ENCODE measurements at places on chromosomes 6 and 20.

- DNase-seq, result no peak
These were observed 968.7 kb upstream of the ADGRB3 start for GRCh38 chr6:67666177-67666964.

GRCh38 chr6:44339763-44340625, 2.5 kb upstream of the SPATS1 start:
- DNase-seq, result no peak

DNA sequence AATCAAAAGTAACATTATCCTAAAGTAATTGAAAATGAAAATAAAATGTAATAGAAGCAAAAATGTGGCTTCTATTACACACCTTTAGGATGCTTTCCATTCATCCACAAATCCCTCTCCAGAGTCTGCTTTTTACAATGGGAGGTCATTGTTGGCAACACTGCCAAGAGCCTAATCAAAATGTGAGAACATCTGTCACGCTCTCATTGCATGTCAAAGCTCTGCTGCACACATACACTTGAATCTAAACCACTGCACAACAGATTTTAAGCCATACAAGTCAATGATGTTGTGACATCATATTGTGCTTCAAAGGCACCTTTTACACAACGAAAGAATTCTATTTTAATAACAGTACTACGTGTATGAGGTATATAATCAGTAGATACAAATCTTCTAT, 82.1 kb downstream of the PREP start:
- no peak for DNase-seq

DNA sequence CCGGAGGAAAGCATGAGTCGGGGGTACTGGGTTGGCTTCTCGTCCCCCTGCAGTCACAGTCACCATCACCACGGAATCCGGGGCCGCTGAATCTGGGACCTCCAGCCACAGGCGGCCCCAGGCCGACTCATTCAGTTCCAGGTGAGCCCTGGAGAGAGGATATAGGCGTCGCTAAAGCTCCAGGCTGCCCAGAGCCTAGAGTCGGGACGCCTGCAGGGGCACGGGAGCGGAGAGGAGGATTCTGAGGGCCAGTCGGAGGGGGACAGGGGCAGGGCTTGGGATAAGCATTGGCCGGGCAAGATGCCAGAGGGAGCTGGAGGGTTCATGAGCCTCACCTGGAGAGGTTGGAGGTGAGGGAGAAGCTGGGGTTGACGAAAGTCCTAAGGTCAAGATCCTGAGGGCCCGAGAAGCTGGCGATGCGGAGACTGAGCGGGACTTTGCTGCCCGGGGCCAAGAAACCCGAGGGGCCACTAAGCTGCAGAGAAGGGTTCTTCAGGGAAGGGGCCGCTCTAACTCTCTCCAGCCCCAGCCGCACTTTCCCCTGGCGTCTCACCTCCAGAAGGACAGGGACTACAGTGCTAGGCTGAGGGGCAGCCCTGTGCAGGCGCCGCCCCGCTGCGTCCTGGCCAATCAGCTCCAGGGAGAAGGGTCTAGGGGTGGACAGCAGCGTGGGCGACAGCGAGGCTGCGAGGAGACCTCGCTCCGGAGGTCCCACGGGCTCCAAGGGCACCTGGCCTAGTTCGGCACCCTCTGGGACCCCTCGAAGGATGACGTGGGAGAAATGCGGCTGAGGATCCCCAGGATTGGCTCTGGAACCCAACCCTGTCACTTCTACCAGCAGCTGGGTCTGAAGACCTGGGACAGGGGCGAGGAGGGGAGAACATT, 3.7 kb downstream of the SAPCD1 start:
- no peak for DNase-seq

DNA sequence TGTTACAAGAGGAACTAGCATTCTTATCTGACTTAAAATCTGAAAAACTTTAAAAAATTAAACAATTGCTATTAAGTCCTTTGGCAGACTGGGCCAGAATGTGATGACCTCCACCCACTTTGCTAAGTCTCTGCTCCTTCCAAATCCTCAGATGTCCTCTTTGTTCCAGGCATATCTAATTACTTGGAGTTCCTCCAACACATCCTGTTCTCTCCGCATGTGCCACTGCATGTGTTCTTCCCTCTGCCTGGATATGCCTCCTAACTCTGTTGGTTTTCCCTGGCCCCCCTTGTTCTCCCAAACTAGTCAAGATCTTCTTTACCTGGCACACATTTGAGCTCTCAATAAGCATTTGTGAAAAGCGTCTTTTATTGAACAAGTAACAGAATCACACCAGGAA, 23.1 kb downstream of the ELOVL2 start:
- DNase-seq, result no peak

GRCh38 chr20:49115564-49115963, 69.5 kb downstream of the CSE1L start:
- no peak for DNase-seq

- no peak for DNase-seq
These were observed 183.0 kb upstream of the TAB2 start for GRCh38 chr6:149134511-149134933.

GRCh38 chr20:19099596-19100545, 112.6 kb upstream of the SLC24A3 start:
- DNase-seq, result no peak

DNA sequence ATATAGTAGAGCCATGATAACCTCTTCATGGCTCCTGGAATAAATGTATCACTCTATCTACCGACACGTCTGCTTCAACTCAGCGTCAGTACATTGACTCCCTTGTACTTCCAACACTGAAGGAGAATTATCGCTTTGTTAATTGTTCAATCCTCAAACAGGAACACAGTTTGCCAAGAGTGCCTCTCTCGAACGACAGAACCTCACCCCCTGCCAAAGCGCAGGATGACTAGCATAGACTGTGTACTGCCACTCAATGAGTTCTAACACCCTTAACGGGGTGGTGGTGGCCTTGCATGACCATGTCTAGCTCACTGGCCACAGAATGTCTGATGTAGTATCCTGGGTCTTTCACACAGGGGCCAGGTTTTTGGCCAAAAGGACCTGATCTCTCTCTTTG, 81.4 kb upstream of the HEY2 start:
- DNase-seq, result no peak

GRCh38 chr20:62439218-62439617, 11.9 kb upstream of the RBBP8NL start:
- DNase-seq, result no peak

- no peak for DNase-seq
These were observed 144.0 kb downstream of the PRL start for GRCh38 chr6:22152841-22153240.

DNA sequence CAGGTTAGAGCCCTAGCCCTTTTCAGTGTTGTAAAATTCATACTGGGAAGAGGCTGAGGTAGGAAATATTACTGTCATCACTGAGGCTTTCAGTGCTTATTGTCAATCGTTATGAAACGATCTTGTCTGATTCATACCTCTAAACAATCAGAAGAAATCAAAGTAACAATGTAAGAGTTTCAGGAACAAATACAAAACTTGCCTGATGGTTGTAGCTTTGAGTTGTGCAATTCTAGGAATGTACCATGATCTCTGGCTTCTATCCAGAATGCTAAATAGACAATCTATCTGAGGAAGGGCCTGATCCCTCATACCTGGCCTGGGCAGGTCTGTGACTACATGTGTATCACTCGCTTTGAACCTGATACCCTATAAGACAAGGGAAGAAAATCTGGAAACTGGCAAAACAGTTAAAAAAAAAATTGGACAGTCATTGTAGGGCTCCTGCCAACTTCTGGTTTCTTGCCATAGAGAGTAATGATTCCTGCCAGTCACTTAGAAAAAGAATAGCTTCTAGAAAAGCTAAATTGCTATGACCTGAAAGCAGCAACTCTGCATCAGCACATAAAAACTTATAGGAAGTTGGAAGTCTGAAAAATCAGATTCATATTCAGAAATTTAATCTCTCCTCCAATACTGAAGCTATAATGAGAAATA, 234.7 kb downstream of the BTBD9 start:
- no peak for DNase-seq

DNA sequence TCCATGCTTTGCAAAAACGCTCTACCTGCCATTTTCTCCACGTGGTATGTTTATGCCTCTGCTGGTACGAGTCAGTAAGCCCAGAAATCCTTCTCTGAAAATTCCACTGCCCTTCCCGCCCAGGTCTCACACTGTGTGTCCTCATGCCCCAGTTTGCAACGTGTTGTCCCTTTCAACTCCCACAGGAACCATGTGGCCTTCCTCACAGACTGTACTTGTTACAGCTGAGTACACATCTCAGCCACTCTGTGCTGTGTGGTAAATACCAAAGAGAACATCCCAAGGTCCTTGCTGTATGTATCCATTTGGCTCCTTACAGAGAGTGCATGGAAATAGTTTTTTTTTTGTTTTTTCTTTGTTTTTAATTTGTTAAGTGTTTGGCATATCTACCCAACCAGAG, 56.9 kb downstream of the RTN4IP1 start:
- DNase-seq, result no peak

DNA sequence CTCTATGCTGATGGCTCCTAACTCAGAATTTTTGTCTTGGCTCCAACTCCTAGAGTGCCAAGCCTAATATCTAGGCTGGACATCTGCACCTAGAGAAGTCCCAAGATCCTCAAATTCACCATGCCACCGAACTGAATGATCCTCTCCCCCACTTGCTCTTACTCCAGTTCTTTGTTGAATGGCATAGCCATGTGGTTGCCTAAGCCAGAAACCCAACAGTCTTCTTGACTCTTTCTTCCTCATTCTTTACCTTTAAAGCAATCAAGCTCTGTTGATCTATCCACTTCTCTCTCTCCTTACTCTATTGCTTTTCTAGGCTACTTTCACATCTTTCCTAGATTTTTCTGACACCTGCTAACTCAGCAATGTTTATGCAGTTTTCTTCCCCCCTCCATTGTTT, 126.5 kb upstream of the FOXO3 start:
- no peak for DNase-seq

DNA sequence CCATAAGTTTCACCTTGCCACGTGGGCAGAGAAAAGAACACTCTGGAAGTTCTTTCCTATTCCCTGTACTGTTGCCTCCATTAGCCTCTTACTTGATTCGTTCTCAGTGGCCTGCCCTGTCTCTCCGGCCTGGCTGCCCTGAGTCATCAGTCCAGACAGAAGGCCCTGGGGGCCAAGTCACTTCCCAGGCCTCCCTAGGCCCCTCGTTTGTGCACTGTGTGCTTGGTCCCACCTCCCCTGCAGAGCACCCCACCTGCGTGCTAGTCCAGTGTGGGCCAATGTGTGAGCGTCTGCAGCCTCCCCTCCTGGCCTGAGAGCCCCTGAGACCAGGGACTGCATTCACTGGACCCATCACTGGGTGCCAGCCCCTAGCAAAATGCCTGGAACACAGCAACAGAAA, 191.2 kb upstream of the RREB1 start:
- DNase-seq, result no peak

- DNase-seq, result no peak
These were observed 5.6 kb upstream of the CFB start for GRCh38 chr6:31940256-31940664.

GRCh38 chr20:43825051-43825402, 89.6 kb upstream of the TOX2 start:
- DNase-seq, result no peak

- DNase-seq, result no peak
These were observed 202.0 kb downstream of the WDR27 start for GRCh38 chr6:169499848-169500247.

DNA sequence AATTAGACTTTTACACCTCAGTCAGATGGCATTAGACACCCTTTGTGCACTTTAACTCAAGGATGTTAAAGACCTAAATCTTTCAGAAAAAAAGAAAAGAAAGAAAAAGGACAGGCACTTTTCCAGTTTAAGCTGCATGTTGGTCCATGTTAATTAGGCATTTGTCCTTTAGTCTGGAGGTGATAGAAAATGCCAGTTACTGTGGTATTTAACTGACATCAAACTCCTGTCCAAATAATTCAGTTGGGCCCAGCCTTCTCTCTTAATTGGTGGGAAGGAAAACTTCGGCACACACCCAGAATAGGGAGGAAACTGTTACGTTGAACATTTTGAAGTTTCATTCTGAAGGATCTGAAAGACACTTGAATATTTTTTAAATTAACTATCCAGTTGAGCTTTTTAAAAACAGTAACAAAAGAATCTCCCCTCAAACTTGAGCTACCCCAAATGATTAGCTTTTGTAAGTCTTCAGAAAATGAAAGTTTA, 30.3 kb downstream of the RREB1 start:
- DNase-seq, result no peak

DNA sequence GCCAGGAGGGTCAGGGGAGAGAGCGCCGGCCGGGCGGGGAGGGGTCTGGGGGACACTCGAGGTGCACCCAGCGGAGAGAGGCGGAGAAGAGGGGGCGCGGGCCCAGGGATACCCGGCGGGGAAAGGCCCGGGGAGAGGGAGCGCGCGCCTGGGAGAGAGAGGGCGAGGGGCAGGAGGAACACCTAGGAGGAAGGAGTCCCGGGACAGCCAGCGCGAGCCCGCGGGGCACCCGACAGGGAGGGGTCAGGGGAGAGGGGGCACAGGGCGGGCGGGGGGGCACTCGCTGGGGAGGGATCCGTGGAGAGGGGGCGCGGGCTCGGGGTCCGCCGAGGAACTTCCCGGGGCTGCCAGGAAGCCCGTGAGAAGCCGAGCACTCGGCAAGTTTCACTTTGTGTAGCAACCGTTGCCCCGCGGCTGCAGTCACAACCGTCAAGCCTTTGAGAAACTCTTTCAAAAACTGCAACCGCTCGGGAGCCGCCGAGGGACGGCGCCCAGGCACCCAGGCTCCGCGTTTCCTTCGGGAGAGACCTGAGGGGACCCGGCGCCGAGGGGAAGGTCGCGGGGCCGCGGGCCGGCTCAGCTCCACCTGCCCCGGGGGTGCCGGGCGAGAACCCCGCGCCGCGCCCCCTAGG, 471 bp downstream of the EZR start:
- peak; percentile 66 for DNase-seq

- DNase-seq, result no peak
These were observed 56.1 kb downstream of the PSMG4 start for GRCh38 chr6:3314621-3315467.

DNA sequence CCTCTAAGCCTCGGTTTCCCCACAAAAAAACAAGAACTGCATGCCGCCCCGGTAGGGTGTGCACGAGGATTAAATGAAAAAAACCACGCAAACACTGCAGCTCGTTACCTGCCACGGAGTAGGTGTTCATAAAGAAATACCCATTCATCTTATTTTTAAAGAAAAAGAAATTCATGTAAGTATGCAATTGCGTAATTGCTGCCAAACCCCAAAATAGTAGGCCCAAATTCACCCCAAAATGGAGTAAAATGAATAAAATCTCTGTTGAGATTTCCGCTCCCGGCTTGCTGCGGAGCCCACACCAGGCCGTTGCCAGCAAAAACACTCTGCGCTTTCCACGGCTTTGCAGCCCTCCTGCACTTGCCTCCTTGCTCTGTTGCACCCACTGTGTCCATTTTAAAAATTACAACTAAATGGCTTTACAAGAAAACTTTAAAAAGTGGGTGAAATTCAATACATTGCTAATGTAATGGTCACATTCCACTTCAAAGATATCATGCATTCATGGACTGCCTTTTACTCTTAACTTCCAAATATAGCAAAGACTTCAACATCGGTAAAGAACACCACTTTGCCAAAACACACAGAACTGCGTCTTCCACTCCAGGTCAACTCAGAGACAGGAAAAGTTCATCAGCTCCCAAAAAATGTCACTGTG, 125.0 kb downstream of the ZMYND8 start:
- no peak for DNase-seq

DNA sequence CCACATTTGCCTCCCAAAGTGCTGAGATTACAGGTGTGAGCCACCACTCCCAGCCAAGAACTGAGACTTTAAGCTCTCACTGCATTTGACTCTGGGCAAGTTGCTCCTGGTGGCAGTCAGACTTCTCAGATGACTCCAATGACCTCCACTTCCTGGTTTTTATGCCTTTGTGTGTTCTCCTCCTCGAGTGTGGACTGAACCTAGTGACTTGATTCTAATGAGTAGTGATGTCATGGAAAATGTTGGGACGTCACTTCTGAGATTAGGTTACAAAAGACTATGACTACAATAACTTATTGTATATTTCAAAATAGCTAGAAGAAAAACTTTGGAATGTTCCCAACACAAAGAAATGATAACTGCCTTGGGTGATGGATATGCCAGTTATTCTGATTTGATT, 12.0 kb downstream of the SPINT3 start:
- DNase-seq, result no peak
